ENCODE measurements at places on chromosomes 2 and 18.

DNA sequence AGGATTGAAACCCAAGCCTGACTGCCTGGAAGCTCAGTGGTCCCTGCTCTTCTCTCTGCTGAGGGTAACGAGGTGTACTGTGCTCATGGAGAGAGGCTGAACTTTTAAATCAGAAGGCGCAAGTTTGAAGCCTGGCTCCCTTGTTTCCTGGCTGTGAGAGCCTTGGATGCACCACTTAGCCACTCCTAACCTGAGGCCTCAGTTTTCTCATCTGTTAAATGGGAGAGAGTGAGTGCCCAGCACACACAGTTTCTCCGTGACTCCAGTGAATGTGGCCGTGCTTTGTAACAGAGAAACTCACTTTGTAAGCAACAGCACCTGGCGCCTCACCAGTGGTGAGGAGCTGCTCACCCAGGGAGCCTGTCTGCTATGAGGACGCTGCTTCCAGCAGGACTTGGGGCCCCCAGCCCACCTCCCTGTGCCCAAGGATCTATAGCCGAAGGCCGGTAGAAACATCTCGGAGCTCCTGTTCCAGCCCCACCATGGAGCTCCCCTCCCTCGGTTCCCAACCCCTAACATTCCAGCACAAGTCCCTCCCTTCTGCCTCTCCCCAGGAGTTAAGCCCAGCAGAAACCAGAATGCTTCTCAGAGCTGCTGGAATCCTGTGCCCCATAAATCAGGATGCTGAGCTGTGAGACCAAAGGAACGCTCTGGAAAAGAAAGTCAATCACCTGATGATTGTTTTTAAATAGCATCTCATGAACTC, 20.3 kb upstream of the KCNK3 start:
- DNase-seq = no peak

DNA sequence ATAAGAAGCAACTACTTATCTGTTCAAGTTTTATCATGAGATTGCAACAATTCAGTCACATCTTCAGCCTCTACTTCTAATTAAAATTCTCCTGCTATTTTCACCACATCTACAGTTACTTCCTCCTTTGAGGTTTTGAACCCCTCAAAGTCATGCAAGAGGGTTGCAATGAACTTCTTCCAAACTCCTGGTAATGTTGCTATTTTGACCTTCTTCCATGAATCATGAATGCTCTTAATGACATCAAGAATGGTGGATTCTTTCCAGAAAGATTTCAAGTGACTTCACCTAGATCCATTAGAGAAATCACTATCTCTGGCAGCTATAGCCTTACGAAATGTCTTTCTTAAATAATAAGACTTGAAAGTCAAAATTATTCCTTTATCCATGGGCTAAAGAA, 1052.8 kb upstream of the NRXN1 start:
- DNase-seq = no peak

DNA sequence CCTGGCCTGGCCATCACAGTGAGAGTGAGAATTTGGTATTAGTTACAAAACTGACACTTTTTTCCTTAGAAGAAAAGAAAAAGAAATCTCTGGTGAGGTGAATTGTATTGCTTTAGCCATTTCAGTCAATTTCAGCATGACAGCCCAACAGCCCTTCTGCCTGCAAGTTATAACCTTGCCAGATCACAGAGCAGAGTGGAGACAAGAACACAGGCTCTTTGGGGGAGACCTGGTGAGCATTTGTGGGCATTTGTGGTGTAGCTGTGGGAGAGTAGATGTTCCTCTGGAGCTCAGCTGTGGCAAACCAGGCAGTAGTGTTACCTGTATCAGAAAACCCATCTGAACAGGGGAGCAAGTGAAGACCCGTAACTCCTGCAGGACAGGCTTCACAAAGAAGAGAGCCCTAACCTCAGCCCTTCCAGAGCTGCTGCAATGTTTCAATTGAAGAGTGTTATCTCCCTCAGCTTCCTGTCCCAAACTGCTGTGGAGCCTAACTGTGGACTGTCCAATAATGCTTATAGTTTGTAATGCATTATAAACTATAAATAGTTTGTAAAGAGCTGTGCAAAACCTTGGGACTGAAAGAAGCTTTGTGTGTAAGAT, 22.8 kb upstream of the DLX1 start:
- DNase-seq = no peak

DNA sequence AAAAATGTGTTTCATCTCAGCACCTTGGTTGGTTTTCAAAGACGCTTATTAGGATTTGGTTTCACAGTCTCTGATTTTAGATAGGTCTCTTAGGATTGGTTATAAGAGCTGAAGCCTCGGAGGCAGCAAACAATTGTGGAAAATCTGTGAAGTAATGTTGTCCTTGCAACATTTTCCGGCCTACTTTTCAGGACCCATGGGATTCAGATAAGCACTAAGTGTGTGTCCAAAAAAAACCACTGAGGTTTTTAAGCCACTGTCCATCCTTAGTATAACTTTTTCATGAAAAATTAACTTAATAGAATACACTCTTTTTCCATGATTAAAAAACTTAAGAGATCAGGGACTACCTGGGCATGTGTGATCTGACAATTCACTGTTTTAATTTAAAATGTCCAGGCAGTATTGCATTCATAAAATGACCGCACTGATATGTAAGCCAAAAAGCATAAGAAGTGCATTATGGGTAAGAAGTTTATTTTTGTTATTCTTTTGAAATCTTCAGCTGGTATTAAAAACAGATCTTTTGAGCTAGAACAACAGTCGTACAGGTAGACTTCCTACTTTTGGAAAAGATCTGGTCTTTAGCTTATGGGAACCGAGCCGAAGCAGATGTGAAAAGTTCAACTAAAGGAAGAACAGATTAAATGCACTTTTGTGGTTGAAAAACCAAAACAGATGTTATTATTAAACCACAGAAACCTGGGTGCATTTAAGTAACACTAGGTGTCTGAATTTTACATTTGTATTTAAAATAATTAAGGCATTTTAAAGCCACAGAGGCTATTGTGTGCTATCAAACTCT, 479.4 kb upstream of the ZEB2 start:
- no peak for DNase-seq

GRCh38 chr2:172430027-172430426, 2.6 kb downstream of the ITGA6 start:
- DNase-seq = no peak

- DNase-seq = no peak
Measured at GRCh38 chr2:135791418-135792190, 45.4 kb downstream of the LCT start.

DNA sequence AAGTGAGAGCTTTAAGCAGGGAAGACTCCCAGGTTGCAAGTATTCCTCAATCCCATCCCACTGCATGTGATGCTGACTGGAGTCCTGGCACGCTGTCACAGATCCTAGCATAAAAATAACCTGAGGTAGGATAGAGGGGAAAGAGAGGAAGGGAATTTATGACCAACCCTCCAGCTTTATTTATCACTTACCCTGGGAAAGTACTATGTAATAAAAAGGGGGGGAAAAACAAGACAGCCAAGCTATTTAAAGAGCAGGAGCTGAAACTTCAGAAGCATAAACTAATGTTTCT, 122.2 kb downstream of the SLC8A1 start:
- DNase-seq = no peak

GRCh38 chr18:34707670-34708069, 2.4 kb upstream of the DTNA start:
- DNase-seq = no peak

DNA sequence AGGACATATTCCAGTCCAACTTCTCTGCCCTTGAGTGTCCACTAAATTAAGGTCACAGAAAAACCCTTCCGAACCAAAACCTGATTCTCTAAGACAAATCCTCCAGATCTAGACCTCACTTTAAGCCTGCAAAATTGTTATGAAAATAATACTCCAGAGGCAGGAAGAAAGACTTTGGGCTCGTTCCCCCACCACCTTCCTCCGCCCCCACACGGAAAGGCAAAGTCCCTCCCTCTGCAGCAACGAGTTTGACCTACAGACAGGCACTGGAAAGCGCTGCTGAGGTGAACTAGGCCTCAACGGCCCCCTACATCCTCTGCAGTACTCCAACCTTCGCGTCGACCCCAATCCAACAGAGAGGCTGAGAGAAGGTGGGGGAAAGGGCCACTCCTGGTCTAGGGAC, 808 bp downstream of the ATP5MC3 start:
- peak; percentile 43 for DNase-seq

GRCh38 chr2:126754240-126755004, 98.5 kb downstream of the GYPC start:
- DNase-seq = no peak

DNA sequence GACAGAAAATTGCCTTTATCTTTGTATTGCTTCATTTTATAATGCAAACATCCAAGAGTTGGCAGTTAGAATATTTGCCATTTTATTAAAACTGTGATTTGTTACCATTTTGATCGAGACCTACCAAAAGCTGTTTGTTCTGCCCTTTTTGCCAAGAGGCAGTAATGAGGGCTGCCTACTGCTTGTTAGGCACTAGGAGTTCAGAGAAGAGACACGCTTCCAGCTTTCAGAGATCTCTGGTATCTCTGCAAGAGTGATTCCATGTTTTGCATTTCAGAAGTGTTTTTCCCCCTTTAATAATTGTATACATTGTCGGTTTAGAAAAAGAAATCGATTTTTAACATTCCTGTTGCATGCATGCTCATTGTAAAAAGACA, 628 bp downstream of the MRPL30 start:
- DNase-seq = no peak

GRCh38 chr2:218375212-218375611, 6.9 kb upstream of the SLC11A1 start:
- DNase-seq = no peak

- DNase-seq = no peak
Measured at GRCh38 chr2:74886811-74887210, 52.9 kb downstream of the HK2 start.

DNA sequence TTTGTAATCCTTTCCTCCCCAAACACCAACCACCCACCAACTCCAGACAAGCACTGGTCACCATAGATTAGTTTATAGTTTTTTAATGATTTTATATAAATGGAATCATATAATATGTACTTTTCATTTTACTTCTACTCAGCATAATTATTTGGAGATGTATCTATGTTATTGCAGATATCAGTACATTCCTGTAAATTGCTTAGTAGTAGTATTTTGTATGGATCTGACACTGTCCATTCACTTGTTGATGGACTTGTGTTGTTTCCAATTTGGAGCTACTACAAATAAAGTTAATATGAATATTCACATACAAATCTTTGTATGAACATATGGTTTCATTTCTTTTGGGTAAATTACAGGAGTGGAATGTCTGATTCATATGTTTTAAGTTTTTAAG, 31.0 kb downstream of the ZC3H15 start:
- no peak for DNase-seq

GRCh38 chr2:215417400-215417951, 18.4 kb downstream of the FN1 start:
- DNase-seq = no peak

- no peak for DNase-seq
Measured at GRCh38 chr2:241815477-241816430, 6.8 kb downstream of the NEU4 start.

DNA sequence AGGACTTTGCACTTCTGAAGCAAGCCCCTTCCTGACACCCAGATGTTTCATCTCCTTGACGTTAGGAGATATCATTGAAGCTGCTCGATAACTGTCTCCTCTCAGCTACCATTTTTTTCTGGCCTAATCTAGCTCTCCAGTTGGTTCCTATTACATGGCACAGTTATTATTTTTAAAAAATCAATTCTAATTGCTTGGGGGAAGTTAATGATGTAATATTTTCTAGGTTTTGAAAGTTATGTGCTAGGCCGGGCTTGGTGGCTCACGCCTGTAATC, 22.5 kb upstream of the RAB31 start:
- no peak for DNase-seq

- DNase-seq = no peak
Measured at GRCh38 chr2:118091631-118092030, 3.4 kb downstream of the INSIG2 start.

DNA sequence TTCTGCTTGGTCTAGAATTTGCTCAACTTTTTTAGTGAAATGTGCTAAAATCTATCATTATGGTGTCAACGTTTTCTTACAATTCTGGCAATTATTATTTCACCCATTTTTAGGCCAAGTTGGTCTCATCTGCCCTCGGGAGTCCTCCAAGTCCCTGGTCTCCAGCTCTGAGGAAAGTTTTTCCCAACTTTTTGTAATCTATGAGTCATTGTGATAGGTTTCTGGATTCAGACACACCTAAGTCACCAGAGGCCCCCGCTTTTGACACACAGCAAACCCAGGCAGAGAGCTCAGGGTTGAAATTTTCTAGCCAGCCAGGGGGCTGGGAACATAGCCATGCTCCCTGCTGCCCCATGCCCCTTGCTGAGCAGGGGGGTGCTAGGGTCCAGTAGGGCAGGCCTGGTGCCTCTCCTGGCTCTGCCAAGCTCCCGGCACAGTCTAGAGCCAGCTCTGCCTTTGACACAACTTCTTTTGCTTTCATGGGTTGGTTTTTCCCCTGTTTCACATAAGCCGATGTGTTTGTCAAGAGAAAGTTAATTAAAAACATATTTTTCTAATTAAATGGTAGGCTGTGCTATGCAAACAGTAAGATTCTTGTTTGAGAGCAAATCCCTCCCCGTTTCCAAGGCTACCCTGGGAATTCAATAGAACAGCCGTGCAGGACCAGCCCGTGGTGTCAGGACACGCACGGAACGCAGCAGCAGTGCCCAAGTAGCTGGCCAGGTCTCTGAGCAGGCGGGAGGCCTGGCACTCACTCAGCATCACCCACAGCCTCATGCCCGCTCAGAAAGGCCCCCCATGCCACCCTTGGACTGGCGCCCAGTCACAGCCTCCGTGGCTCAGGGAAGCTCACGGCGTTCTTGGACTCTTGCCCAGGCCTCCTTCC, 25.5 kb upstream of the SNED1 start:
- no peak for DNase-seq

- no peak for DNase-seq
Measured at GRCh38 chr2:3341336-3341735, 36.3 kb downstream of the EIPR1 start.

GRCh38 chr2:151972241-151973012, 126.4 kb downstream of the CACNB4 start:
- no peak for DNase-seq

DNA sequence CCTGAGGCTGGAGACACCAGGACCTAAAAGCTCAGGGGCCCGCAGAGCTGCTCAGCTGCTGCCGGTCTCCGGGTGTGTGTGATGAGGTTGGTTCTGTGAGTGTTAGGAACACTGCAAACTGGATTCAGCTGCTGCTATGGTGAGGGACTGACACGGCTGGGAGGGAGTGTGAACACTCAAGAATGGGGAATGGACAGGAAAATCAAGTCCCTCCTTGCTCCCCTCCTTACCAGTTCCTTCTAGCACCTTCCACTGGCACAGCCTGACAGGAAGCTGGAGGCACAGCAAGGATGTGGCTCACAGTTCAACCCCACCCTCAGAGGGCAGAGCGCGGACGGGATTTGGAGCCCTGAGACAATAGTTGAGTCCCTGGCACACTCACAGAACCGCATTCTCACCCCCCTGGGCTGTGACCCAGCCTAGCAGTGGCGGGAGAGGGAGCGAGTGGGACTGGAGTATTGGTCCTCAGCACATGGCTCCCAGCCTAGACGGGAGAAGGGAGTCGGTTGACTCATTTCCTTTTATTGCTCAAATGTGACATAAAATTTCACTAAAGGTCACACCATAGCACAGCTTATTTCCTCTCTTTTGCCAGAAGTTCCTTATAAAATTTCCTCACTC, 42.5 kb downstream of the LRRC30 start:
- DNase-seq = no peak
